Stimulated activated CD8-positive, alpha-beta memory T cell treated with anti-CD3 and anti-CD28 coated beads, Interleukin-7, amount 100 ng/mL, for 24 hours (primary cell): ENCODE measurements at places on chromosomes 5 and 9.

DNA sequence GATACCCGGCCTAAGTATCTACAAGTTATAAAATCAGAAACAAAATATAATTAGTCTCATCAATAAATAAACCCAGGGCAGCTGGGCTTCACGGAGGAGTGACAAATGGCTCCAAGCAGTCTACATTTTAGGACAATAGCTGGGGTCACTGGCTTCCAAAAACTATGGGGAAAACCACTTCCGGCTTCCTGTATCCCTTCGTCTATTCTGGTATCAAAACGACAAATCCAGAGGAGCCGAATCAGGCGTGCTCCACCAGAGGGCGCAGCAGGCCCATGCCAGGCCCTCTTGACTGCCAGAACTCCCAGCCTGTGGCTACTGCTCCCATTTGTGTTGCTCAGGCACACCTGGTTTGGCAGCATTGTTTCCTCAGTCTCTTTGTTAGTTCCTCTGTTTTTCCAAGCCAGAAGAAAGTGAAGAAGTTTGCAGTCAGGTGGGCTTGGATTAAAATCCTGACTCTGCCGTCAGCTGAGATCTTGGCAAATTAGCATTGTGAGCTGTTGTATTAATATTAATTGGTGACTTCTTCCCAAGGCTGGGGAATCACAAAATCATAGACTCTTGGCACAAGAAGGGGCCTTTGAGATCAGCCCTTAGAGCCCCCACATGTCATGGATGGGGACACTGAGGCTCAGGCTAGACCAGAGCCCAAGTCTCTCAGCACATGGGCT, 11.6 kb upstream of the RAB14 start:
- peak; percentile 45 for DNase-seq

DNA sequence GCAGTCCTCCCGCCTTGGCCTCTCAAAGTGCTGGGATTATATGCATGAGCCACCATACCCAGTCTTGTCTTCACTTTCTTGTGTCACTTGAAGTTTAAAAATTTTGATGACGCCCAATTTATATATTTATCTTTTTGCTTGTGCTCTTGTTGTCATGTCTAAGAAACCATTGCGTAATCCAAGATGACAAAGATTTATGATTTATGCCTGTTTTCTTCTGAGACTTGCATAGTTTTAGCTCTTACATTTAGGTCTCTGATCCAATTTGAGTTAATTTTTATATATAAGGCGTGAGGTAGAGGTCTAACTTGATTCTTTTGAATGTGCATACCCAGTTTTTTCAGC, 18.6 kb downstream of the ANKHD1 start:
- no peak for DNase-seq

DNA sequence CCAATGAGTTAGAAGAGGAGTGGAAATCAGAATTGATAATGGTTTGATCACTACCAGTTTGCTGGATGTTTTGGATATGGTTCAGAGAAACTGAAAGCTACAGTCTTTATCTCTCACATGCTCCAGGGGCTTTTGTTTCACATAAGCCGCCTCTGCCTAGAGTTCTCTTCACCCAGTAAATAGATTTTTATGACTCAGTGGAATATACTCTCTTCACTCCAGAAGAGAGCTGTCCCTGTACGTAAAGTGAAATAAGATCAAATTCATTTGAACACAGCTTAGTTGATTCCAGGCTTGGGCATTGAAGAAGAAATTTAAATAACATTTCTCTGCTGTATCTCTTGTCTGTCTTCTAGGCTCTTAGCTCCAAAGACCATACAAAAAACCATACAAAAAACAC, 184.9 kb downstream of the TRPM3 start:
- no peak for DNase-seq

- DNase-seq = no peak
These were observed 38.2 kb downstream of the GALNT10 start for GRCh38 chr5:154228696-154229095.

DNA sequence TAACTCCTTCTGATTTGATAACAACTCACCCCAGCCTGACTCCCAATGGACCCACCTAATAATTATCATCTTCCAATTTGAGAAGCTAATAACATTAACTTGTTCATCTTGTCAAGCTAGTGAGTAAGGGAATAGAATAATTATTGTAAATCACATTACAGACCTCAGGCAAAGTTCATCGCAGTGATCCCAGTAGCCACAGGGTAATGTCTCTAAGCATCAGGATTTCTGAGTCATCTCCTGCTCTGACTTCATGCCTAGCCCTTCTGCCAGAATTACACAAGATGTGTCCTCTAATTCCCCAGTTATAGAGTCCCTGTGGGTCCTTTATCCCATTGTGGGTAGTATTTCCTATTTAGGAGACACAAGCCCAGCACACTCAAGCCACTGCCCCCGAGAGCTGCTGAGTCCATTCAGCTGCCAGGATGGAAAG, 365.7 kb downstream of the DEPDC1B start:
- DNase-seq = no peak

- no peak for DNase-seq
These were observed 62.7 kb upstream of the ASS1 start for GRCh38 chr9:130382096-130382495.

DNA sequence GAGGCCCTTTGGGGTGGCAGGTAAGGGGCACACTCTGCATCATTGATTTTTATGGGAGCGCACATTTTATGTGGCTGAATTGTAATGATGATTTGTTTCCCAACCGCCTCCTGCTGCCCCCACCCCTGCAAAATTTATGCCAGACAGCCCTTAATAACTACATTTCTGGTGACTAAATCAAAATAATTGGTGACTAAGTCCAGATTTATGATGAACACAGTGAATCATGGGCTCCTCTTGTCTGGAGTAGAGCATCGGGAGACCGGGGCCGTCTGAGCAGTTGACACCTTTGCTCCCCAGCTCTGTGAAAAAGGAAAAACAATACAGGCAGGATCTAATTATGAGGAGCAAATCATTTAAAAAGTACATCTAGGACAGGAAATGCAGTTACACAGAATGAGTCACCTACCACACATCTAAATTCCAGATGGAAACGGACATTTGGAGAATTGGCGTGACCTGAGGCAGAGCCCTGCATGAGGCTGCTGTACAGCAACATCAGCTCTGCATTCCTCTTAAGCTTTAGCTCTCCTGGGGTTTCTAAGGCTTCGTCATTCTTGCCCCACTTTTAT, 58.9 kb downstream of the DOCK2 start:
- DNase-seq = no peak

GRCh38 chr5:134642931-134643530, 5.6 kb upstream of the SEC24A start:
- DNase-seq = no peak

GRCh38 chr5:154487541-154487940, 9.5 kb upstream of the HAND1 start:
- DNase-seq = no peak

GRCh38 chr5:36153726-36154125, 1.8 kb downstream of the SKP2 start:
- no peak for DNase-seq

DNA sequence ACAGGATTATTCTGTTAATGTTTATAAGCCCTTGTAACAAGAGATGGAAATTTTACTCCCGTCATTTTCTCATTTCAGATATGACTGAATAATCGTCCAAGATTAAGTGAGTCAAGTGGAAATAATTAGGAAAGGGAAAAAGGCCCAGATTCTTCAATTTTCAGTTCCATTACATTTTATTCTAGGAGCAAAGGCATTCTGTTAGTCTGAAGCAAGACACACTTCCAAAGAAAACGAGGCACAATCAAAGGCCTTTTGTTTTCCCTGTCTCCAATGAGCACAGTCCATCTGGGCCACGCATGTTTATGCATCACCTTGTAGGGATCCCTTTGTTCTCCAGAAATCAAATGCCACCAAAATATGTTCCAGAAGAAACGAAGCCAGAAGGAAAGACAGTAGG, 382.9 kb upstream of the RFX3 start:
- DNase-seq = no peak

- no peak for DNase-seq
These were observed 140.1 kb downstream of the PAM start for GRCh38 chr5:102895234-102895633.
